NCI-H460 (cell line): ENCODE measurements at places on chromosomes 12 and 14.

DNA sequence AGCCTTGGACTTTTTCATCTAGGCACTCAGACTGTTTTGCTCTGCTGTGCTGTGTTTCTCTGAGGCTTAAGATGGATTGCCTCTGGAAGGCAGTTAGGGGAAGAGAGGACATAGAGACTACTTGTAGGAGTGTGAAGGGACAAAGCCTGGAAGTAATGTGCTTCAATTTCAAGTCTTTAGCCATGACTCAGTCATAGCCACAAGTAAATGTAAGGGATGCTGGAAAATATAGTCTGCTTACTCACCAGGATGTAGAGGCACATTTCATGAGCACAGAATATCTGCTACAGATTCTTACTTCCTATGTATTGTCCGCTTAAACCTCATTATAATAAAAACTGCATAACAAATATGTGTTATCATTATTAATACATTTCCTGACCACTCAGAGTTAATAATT lies 794.3 kb upstream of the NOVA1 start:
- DNase-seq: no peak

- no peak for DNase-seq
These were observed 163.7 kb downstream of the IPO8 start for GRCh38 chr12:30531731-30532678.

DNA sequence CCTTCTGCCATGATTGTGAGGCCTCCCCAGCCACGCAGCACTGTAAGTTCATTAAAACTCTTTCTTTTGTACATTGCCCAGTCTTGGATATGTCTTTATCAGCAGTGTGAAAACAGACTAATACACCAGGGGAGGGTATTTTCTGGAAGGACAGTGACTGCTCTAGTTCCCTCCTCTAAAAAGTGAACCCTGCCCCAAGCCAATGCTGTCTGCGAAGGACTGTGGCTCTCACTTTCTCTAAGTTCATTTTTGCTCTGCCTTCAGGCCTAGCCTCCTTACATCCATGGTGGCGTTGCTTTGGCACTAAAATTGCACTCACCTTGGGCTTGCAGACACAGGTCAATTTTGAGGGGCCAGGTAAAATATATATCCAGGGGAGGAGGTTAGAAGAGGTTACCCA lies 323.0 kb downstream of the VRK1 start:
- DNase-seq: no peak

DNA sequence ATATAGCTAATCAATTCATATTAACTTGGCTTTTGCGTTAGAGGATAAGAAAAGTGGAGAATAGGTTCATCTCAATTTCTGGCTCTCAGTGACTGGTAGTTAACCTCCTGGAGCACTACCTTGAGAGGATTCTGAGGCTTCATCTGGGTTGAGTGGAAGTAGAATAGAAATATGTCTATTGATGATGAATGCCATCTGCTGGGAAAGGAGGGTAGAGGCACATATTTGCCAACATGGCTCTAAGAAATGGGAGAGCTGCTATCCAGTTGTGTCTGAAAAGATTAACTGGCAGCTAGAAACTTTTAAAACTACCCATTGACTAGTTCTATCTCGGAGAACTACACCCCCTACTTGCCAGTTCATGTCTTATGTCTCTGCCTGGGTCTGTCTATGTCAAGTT lies 530.1 kb downstream of the NRXN3 start:
- no peak for DNase-seq

GRCh38 chr14:53874704-53875103 lies 81.9 kb downstream of the BMP4 start:
- DNase-seq: no peak

DNA sequence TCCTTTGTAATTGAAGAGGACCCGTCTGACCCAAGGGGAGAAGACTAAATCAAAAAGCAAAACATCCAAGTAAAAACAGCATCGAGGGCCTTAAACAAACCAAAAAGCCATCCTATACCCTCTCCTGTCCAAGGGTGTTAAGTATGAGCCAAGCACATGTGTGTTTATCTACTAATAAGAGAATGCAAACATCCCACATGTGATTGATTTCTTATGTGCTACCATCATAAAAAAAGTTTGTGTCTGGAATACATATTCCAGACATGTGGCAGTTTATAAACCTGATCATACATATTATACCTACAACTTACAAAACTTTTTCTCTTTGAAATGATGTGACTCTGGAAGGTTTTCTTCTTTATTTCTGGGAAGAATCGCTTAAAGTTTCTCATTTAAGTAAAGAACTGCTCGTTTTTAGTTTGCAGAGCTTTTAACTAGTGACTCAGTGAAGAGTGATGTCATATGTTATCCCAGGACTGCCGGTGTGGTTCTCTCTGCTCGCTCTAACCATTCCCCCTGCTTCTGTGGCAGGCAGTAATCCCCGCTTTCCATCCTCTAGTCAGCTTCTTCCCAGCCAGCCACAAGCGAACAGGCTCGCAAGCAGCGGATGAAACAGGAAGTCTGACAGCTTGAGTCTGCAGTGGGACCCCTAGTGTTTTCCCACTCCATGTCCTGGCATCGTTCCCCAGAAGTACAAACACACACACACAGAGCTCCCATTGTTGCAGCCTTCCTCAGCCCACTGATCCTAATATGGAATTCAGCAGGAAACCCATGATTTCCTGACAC lies 431 bp upstream of the RHOJ start:
- DNase-seq: peak; percentile 5

- no peak for DNase-seq
These were observed 57.9 kb upstream of the TMX1 start for GRCh38 chr14:51182131-51182565.

DNA sequence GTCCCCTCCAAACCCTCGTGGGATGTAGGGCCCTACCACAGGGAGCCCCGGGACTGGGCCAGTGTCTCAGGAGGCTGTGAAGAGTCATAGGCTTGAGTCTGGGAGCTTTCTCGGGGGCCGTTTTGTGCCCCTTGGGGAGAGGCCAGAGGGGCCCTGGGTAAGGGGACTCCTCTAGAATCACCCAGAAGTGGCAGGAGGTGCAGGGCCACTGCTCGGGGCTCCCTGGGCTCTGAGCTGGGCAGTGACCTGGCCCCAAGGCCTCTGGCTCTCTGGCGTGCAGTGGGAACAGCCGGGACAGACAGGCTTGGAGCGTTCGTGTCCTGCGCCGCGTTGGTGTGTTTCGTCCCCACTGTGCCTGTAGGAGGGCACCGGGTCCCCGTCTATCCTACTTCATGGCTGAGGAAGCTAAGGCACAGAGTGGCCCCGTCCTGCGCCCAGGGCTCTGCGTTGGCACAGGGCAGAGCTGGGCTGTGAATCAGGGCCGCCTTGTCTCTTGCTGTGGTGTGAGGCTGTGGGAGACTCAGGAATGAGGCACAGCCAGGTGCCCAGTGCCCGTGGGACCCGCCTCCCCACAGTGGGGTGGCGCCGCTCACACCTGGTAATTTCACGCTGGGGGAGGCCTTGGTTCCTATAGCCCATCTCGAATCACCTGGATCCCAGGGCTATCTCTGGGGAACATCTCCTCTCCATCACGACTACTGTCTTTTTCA lies 23.8 kb upstream of the KIF26A start:
- no peak for DNase-seq

- DNase-seq: no peak
These were observed 14.7 kb downstream of the GPR132 start for GRCh38 chr14:105050551-105050897.

- no peak for DNase-seq
These were observed 57.0 kb upstream of the ATF7IP start for GRCh38 chr12:14308516-14308915.

DNA sequence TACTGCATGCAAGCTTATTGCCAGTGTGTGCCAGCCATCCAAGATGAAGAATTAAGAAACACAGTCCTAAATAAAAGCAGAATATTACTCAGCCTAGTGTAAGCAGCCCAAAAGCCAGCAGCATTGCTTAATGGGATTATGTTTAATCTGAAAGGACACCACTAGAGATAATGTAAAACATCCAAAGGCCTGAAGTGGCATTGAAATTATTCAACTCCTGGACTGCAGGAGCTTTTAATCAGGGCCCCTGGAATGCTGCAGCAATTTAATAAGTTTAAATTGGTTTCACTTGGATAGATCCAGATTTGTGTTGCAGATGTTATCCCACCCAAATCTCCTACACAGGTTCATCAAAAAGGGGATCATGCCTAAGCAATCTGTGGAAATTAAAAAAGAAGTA lies 193.0 kb downstream of the C12orf50 start:
- DNase-seq: no peak

- DNase-seq: no peak
These were observed 50.0 kb downstream of the SPRING1 start for GRCh38 chr12:116687888-116688287.

- no peak for DNase-seq
These were observed 236.5 kb downstream of the DPF3 start for GRCh38 chr14:72657214-72657921.

GRCh38 chr14:76781648-76782051 lies 20.4 kb downstream of the VASH1 start:
- DNase-seq: no peak

DNA sequence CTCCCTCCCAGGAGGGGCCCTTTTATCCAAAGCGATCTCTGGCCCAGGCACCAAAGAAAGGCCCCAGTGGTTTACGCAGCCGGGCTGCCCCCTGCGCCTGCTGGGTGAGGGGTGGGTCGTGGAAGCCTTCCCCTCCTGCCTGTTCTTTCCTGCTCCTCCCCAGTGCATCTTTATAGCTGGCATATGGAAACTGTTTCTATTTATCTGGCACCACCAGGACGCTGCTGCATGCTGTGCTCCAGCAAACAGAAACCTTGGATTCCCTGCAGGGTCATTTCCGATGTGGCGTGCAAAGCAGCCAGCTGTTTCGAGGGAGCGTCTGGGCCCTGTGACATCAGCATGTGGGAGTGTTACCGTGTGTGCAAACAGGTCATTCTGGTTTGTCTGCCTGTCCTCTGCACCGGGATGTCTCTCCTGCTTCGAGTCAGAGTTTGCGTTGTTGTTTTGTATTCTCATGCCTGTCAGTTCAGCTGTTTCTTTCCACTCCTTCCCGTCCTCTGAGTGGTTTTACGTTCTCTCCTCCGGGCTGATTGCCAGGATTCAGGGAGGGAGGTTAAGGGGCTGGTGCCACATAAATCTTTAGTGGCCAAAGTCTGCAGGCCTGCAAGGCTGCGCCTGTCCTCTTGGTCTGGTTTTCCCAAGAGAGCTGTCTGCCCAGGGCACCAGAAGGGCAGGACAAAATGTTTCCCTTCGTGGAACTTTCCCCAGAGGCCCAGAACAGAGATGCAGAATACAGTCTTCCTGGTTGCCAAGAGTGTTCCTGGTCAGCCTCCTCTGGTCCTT lies 24.6 kb downstream of the TPCN1 start:
- DNase-seq: no peak
